Central memory CD4-positive, alpha-beta T cell (primary cell): ENCODE measurements at places on chromosomes 3 and 15.

DNA sequence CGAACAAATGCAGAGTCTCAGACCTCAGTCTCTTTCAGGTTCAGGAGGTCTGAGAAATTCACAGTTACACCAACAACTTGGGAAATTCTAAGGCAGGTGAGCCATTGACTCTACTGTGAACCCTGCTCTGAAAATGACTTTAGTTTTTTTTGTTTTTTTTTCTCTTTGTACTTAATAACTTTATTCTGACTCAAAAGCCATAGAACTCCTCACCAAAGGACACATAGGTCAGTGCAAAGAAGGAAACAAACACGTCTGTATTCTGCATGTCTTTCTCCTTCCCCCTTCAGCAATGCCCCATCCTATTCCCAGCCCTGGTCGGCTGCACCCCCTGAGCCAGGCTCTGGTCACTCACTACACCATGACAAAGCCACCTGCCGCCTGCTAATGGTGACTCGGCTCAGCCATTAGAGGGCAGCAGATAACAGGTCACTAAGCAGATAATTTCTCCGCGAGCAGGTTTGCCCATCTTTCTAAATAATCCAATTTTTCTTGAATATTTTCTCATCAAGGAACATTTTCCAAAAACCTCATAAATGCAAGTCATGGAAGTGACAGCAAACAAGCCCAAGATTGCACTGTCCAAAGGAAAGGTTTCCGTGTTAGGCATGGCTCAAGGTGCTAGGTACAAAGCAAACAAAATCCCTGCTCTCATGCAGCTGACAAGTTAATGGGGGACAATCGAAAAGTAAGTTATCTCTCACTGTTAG is 37.7 kb downstream of the TM4SF4 start:
- no peak for DNase-seq

DNA sequence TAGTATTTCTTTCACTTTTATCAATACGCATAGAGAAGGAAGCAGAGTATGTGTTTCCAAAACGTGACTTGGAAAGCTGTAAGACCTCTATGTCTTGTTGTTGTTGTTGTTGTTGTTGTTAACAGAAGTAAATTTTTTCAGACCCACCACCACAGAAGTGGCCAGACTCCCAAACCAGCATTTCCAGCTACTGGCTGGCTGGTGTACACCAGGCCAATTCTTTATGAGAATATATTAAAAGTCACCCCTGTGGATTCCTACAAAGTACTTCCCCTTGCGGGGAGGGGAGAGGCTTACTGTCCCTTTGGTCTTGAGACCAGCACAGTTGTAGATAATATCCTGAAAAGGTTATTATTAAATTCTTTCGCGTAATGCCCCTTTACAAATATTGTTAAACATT is 1.6 kb upstream of the FOXP1 start:
- DNase-seq = no peak

- DNase-seq = no peak
Observed at GRCh38 chr3:13268120-13268519, 152.0 kb downstream of the NUP210 start.

DNA sequence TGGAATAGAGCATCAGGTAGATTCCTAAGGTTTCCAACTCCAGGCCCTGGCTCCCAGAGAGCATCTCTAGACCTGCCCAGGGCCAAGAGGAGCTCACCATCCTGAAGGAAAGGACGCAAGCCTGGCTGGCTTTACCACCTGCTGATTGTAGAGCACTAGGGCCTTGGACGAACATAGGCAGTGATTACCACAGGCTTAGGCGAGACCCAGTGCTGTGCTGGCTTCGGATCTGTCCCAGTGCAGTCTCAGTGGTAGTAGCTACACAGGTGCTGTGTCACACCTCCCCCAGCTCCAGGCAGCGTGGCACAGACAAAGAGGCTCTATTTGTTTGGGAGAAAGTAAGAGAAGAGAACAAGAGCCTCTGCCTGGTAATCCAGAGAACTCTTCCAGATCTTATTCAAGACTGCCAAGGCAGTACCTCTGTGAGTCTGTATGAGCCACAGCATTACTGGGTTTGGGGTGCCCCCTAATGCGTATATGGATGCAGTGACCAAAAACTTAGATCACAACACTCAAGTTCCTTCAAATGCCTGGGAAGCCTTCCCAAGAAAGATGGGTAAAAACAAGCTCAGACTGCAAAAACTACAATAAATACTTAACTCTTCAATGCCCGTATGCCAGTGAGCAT is 25.4 kb downstream of the ISG20 start:
- peak; percentile 58 for DNase-seq

DNA sequence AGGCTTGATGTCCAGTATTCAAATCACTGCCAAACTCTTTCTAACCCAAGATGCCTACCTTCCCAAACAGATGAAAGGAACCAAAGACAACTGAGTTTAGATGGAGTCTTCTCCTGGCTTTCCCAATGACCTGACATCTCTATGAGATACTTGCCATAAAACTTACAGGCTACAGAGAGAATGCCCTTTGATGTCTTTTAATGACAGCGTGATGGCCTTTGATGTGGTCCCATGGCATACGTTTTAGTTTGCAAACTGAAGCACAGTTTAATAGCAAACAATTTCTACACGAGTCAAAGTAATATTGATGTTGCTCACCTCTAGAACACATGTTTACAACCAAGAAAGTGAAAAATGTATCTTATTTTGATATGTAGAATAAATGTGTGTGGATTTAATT is 73.2 kb downstream of the ZIC4 start:
- no peak for DNase-seq

DNA sequence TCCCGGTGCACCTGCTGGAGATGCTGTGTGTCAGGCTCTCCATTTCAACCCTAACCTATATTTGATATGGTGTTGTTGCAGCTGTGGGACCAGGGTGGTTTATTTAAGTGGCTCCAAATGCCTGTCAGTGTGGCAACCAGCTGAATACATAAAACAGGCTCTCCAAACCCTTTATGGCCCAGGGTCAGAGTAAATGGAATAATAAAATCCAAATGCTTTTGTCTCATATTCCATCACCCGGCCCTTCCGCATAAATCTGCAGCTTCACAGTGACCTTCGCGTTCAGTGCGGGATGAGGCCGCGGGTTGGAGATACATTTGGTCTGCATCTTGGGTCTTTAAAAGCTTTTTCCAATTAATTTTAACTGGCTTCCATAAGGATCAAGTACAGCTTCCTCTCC is 382.1 kb upstream of the NR2F2 start:
- no peak for DNase-seq

GRCh38 chr3:197268294-197268693 is 30.1 kb downstream of the DLG1 start:
- no peak for DNase-seq

DNA sequence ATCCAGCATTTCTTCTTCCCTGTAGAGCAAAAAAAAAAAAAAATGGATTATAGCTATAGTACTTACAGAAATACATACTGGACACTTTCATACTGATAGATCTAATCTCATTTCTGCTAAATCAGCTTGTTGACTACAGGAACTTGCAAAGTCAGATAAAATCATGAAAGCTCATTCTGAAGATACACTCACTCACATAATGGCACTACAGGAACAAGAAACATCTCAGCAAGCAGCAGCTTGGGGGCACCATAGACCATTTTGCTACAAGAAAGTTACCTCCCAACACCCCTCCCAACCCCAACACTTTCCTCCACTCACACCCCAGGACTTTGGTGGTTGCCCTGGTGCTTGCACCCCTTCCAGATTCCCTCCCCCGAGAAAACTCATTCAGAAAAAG is 4.6 kb downstream of the MYH15 start:
- no peak for DNase-seq

- no peak for DNase-seq
Observed at GRCh38 chr15:98900356-98900755, 107.2 kb downstream of the PGPEP1L start.

GRCh38 chr3:49591615-49592014 is 37.3 kb downstream of the BSN start:
- no peak for DNase-seq

DNA sequence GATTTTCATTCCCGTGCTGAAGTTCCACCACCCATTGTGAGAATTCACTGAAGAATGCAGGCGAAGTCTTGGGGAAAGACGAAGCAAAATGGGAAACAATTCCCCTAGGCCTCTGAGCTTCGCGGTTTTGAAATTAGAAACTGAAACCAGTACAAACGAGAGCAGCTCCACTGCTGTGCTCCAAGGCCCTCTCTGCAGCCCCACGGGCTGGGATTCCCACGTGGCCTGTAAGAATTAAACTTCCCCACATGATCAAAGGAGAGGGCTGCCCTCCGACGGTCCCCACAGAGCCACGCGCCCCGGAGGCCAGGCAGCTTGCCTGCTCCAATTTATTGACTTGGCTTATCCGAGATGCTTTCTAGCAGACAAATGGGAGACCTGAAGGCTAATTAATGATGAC is 144.0 kb downstream of the GREM1 start:
- DNase-seq = no peak

- DNase-seq = no peak
Observed at GRCh38 chr3:42169579-42170120, 78.5 kb downstream of the TRAK1 start.

DNA sequence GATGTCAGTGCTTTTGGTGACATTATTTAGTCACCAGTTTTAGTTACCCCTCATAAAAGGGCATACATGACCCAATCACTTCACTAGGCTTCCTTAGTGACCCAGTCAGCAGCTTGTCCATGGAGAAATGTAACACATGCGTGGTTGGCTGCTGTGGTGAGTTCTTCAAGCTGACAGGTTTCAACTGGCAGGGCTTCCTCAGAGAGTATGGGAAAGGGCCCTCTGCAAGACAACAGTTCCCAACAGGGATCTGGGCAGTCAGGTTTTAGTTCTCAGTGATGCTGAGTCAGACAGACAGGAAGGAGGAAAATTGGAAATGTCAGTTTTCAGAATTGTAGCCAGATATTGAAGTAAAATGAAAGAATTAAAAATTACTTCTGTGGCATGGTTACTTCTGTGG is 282.5 kb downstream of the TBL1XR1 start:
- DNase-seq = no peak

- DNase-seq = no peak
Observed at GRCh38 chr3:56303487-56303886, 164.8 kb downstream of the ERC2 start.

- no peak for DNase-seq
Observed at GRCh38 chr3:83216919-83217594, 1455.6 kb upstream of the GBE1 start.

DNA sequence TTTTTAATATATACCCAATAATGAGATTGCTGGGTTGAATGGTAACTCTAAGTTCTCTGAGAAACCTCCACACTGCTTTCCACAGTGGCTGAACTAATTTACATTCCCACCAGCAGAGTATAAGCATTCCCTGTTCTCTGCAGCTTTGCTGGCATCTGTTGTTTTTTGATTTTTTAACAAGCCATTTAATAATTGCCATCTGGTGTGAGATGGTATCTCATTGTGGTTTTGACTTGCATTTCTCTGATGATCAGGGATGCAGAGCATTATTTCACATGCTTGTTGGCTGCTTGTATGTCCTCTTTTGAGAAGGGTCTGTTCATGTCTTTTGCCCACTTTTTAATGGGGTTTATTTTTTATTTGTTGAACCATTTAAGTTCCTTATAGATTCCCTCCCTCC is 75.0 kb upstream of the EPHB3 start:
- no peak for DNase-seq

GRCh38 chr3:121958801-121959200 is 63.2 kb downstream of the ILDR1 start:
- DNase-seq = no peak

DNA sequence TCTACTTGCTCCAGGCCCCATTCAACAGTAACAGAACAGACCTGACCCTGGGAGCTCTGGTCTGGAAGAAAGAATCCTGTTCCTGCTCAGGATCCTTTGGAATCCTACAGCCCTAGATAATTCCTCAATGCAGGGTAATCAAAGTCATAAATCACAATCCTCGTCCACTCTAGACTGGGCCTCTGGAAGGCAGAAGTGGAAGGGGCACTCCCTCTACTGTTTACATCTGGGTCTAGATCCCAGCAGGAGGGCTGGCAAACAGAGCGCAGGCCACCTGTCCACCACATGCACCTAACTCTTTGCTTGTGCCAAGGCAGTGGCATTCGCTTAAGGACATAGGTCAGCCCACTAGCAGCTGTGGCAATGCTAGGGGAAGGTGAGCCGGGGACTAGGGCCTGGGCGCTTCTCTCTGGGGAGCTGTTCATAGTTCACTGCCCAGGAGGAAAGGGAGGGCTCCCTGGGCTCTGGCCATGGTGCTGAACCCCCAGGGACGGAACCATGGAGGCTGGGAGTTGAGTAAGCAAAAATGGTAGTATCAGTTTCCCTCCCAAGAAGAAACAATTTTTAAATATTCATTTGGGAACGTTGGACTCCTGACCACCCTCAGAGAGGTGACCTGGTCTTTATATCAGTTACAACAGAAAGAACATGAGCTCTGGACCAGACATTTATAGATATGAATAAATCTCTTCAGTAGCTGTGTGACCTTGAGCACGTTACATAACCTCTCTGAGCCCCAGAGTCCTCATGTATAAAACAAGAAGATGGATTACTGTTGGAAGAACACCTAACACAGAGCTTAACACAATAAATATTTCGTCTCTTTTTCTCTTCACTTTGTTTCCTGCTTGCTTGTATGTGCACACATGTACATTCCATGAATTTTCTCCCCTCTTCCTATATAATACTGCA is 90.2 kb downstream of the NTRK3 start:
- no peak for DNase-seq

- DNase-seq = no peak
Observed at GRCh38 chr3:111676211-111677006, 81.3 kb upstream of the ZBED2 start.

- no peak for DNase-seq
Observed at GRCh38 chr3:60756241-60757030, 494.8 kb downstream of the FHIT start.

DNA sequence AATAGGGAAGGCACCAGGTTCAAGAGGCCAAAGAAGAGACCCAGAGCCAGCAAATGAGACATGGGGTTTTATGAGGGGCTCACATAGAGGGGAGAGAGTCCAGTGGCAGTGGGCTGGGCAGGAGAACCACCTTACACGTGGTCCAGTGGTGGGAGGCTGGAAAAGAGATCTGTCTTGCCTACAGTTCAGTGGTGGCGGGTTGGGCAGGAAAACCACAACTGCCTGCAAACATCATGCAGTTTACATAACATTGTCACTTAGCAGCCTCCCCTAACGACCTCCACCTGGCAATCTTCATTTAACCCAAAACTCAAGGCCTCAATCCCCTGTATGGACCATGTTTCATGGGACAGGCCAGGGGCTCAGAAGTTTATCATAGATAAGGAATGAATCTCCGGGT is 29.1 kb downstream of the CRYGS start:
- DNase-seq = peak; percentile 51

DNA sequence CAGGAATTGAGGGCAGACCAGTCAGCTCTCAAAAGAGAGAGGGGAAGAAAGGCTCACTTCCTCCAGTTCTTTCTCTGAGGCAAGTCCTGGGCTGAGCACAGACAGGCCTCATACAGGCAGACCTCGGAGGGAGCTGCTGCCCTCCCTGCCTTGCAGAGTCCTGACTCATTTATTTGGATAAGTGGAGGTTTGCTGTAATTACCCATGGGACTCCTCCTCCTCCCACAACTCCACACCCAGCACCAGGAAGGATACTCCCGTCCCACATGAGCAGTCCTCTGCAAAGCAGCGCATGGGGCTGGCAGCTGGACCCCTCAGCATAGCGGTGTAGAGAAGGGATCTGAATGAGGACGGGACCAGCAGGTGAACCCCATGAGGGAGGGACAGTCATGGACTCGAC is 13.4 kb upstream of the SCN10A start:
- DNase-seq = no peak
